Endodermal cell (in vitro differentiated cells): ENCODE measurements at places on chromosomes 12 and 14. TPM values are rescaled to one million over a fixed set of nuclear protein-coding genes. Genes with fewer than 3 reads are reported as not detected.

Gene SIX6
- not detected in 3 replicates for total RNA-seq

Gene BCL2L14
- total RNA-seq: 4.4 to 6.2 TPM (median 5.4 TPM) in 3 replicates

Gene SOX5
- total RNA-seq: 6.8 to 10.8 TPM (median 8.8 TPM) in 3 replicates

DNA sequence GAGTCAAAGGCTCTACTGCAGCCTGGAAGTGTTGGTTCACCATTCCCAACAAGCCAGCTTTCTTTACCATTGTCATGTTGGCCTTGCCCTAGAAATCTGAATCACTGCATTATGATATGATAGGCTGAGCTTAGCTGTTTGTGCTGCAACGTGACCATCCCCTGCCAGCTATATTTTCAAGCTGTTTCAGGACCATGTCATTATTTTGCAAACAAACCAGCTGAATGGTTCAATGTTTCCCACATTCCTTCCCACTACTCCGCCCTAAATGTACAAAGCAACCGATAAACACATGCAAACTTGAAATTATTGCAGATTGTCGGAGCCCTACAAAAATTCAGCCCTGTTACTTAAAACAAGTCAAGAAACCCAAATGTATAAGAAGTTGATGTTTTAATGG, 136.1 kb downstream of the KICS2 start:
- no peak for DNase-seq
- H3K36me3 ChIP-seq: no peaks in the 10 kb centered on the region
- no peaks in the 10 kb centered on the region for H3K4me1 ChIP-seq
- no peak overlapping the region for H3K4me3 ChIP-seq
- H3K27me3 ChIP-seq: no peaks in the 10 kb centered on the region
- H3K27ac ChIP-seq: no peak overlapping the region

- H3K36me3 ChIP-seq: no peaks in the 10 kb centered on the region
- no peak overlapping the region for H3K4me3 ChIP-seq
- DNase-seq: no peak
- H3K27me3 ChIP-seq: peaks cover 6% of the 10 kb centered on the region
- no peak overlapping the region for H3K27ac ChIP-seq
- H3K4me1 ChIP-seq: no peaks in the 10 kb centered on the region
Measured at GRCh38 chr12:13340149-13340548, 143.6 kb downstream of the EMP1 start.

- no peaks in the 10 kb centered on the region for H3K4me1 ChIP-seq
- H3K27me3 ChIP-seq: no peaks in the 10 kb centered on the region
- H3K27ac ChIP-seq: no peak overlapping the region
- no peak overlapping the region for H3K4me3 ChIP-seq
- no peak for DNase-seq
- no peaks in the 10 kb centered on the region for H3K36me3 ChIP-seq
Measured at GRCh38 chr12:80178846-80179245, 79.5 kb downstream of the OTOGL start.

DNA sequence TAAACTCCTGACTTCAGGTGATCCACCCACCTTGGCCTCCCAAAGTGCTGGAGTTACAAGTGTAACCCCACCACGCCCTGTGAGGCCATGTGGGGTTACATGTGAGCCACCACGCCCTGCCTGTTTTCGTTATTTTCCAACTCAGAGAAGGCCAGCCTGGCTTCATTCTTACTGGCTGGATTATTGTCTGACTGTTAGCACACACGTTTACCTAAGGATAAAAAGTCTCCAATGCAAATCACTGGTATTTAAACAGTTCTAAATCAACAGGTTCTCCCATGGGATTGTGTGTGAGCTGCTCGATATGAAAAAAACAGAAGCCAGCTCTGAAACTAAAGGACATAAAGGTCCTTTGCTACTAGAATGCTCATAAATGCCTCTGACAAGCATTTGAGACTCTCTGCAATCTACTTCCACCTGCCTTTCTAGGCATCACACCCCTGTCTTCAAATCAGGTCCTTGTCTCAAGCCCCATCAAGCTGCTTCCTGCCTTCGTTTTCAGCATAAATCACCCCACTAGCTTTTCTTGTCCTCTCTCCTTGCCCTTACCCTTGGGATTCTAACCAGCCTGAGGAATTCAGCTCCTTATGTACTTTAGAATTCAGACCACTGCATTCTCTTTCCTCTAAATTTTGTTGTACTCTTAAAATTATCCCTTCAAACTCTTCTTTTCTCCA, 265.0 kb downstream of the DUSP6 start:
- no peak overlapping the region for H3K4me3 ChIP-seq
- peaks cover 5% of the 10 kb centered on the region for H3K4me1 ChIP-seq

GRCh38 chr14:50396631-50397389, at the start of gene CDKL1:
Gene CDKL1 (minus strand): TSS chr14:50396881. CDS start chr14:50395868, 1,013 bp downstream.
- peak within 1 kb of the TSS; percentile 89 for H3K4me3 ChIP-seq
- peak; percentile 90 for DNase-seq
- H3K27me3 ChIP-seq: peaks cover 14% of the 10 kb centered on the region
- H3K27ac ChIP-seq: no peak within 1 kb of the TSS
- no peaks in the 10 kb centered on the region for H3K36me3 ChIP-seq

- no peak overlapping the region for H3K4me3 ChIP-seq
- H3K4me1 ChIP-seq: peaks cover 4% of the 10 kb centered on the region
- no peak for DNase-seq
Measured at GRCh38 chr14:24392325-24393091, 6.3 kb upstream of the NYNRIN start.

- no peak overlapping the region for H3K4me3 ChIP-seq
- no peak overlapping the region for H3K27ac ChIP-seq
- no peaks in the 10 kb centered on the region for H3K27me3 ChIP-seq
- H3K36me3 ChIP-seq: no peaks in the 10 kb centered on the region
Measured at GRCh38 chr12:93186131-93186530, 191.6 kb upstream of the NUDT4 start.

GRCh38 chr12:108455706-108456105, 59.4 kb upstream of the FICD start:
- H3K27ac ChIP-seq: no peak overlapping the region
- no peak overlapping the region for H3K4me3 ChIP-seq
- peaks cover 9% of the 10 kb centered on the region for H3K4me1 ChIP-seq

- no peak for DNase-seq
- no peak overlapping the region for H3K27ac ChIP-seq
- peaks cover 60% of the 10 kb centered on the region for H3K27me3 ChIP-seq
Measured at GRCh38 chr12:48968467-48968866, 3.1 kb downstream of the WNT10B start.

- no peak overlapping the region for H3K4me3 ChIP-seq
- H3K27ac ChIP-seq: no peak overlapping the region
- no peaks in the 10 kb centered on the region for H3K4me1 ChIP-seq
- H3K36me3 ChIP-seq: no peaks in the 10 kb centered on the region
- peaks cover 52% of the 10 kb centered on the region for H3K27me3 ChIP-seq
Measured at GRCh38 chr12:100897240-100897639, 102.7 kb downstream of the ANO4 start.

DNA sequence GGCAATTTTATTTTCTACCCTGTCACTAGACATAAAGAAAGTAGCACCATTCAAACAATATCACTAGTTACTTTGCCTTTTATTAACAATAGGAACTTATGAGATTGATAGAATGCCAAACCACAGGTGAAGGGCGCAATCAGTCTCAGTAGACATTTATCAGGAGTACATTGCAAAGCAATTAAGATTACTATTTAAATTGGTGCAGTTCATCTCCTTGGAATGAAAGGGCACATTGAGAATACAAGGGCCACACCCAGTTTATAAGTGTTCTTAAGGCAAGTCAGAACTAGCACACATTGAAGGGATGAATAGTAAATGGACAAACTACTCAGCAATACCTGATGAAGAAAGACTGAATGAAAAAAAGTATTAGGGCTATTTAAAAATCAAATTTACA, 601.4 kb downstream of the C12orf50 start:
- H3K36me3 ChIP-seq: no peaks in the 10 kb centered on the region
- no peaks in the 10 kb centered on the region for H3K4me1 ChIP-seq
- no peak overlapping the region for H3K27ac ChIP-seq

DNA sequence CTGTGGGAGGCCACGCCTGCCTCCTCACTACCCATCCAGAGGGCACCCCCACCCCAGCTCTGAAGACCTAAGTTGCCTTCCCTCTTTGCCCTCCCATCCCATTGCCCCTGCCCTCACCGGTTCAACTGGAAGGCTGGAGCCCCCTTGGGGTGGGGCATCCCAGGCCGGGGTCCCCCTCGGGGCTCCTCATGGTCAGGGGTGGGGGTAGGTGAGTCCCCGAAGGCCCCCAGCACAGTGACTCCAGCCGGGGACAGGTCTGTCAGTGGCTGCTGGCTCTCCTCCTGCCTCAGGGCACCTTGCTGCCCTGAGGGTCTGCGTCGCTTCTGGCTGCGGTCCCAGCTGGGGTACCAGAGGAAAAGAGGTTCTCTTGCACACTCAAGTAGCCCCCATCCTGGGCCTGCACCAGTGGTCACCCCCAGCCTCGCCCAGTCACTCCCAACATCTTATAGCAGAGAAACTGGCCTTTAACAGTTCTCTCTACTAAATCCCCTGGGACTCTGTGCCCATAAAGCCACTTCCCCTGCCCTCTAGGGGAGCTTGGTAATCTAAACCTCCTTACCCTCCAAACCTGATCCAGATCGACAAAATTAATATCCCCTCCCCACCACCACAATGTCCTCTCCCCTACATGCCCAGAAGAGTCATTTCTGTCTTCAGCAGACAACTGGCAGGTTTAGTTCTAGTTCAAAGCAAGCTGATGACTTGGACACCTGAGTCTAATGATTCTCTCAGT, 5.1 kb downstream of the PIANP start:
- H3K4me1 ChIP-seq: no peaks in the 10 kb centered on the region
- H3K4me3 ChIP-seq: no peak overlapping the region
- H3K27ac ChIP-seq: no peak overlapping the region

GRCh38 chr14:28879573-28879996, 113.0 kb downstream of the FOXG1 start:
- H3K36me3 ChIP-seq: no peaks in the 10 kb centered on the region
- no peak for DNase-seq
- H3K27me3 ChIP-seq: no peaks in the 10 kb centered on the region
- no peaks in the 10 kb centered on the region for H3K4me1 ChIP-seq

DNA sequence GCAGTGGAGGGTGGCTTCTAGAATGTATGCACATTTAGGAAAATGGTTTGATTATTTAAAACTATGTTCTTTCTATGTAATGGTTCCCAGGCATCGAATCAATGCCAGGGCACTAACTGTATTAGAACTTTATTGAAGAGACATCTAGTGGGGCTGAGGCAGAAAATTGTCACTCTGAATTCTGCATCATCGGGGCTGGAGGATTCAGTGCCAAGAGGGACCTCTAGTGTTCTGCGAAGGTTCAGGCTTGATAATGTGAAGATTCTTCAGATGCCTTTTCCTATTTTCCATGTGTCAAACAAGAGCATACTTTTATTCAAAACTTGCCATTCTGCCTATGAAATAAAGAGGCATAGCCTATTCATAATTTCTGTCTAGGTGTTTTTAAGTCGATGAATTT, 146.3 kb downstream of the CAND1 start:
- H3K36me3 ChIP-seq: no peaks in the 10 kb centered on the region
- H3K27me3 ChIP-seq: peaks cover 5% of the 10 kb centered on the region
- no peak overlapping the region for H3K4me3 ChIP-seq
- peak; percentile 76 for DNase-seq
- H3K4me1 ChIP-seq: peaks cover 3% of the 10 kb centered on the region
